ENCODE measurements at places on chromosomes 5 and 9.

DNA sequence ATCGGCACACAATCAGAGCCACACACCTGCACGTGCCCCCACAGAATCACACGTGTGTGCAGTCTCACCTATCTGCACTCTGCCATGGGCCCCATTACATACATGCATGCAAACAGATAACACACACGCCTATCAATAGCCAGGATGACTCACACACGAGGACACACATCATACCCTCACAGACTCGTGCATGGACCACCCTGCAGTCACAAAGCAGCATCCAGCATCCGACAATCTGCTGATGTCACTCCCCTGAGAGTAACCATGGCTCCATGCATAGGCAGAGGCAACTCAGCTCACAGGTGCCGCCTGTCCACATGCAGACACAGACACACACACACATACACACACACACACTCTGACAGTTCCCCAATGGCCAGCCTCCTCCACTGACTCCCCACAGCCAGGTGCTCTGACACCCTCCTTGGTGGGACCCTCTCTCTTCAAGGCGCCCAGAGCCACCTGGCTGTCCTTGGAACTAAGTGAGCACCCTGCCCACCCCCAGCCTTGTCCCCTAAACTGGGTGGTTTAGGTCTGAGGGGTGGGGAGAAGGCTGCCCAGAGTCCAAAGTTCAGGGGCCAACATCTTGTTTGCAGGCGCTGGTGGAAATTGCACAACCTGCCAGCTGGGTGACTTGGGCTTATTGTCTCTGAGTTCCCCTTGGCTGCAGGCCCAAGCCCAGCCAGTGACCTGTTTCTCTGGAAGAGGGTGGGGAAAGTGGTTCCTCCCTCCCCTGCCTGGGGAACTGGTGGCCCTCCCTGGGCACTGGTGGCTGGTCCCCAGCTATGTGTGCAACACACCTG, 34.6 kb upstream of the NEK6 start:
- DNase-seq: no peak

- DNase-seq: no peak
Observed at GRCh38 chr5:74433896-74434829, 206.4 kb downstream of the ENC1 start.

DNA sequence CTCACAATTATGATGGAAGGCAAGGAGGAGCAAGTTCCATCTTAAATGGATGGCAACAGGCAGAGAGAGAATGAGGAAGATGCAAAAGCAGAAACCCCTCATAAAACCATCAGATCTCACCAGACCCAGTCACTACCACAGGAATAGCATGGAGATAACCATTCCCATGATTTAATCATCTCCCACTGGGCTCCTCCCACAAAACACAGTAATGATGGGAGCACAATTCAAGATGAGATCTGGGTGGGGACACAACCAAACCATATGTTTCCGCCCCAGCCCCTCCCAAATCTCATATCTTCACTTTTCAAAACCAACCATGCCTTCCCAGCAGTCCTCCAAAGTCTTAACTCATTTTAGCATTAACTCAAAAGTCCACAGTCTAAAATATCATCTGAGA, 304.0 kb downstream of the TUSC1 start:
- no peak for DNase-seq

GRCh38 chr9:18366184-18366583, 107.8 kb upstream of the ADAMTSL1 start:
- DNase-seq: no peak

DNA sequence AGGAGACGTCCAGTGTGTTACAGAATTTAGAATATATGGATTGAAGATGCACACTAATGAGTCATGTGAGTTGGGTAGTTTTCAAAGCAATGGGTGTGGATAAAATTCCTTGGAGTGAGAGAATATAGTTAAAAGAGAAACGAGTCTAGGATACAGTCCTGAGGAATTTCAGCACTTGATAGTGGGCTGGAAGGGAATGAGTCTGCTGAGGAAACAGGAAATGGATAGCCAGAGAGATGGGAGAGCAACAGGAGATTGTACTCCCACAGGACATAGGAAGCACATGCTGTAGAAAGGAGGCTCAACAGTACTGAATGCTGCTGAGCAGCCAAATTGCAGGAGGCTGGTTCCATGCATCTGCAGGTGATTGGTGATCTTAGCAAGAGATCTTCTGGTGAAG, 68.1 kb downstream of the FBN2 start:
- no peak for DNase-seq

GRCh38 chr5:172877466-172878260, 43.6 kb downstream of the ERGIC1 start:
- DNase-seq: no peak

- no peak for DNase-seq
Observed at GRCh38 chr9:617445-618085, 223.9 kb upstream of the DMRT1 start.

DNA sequence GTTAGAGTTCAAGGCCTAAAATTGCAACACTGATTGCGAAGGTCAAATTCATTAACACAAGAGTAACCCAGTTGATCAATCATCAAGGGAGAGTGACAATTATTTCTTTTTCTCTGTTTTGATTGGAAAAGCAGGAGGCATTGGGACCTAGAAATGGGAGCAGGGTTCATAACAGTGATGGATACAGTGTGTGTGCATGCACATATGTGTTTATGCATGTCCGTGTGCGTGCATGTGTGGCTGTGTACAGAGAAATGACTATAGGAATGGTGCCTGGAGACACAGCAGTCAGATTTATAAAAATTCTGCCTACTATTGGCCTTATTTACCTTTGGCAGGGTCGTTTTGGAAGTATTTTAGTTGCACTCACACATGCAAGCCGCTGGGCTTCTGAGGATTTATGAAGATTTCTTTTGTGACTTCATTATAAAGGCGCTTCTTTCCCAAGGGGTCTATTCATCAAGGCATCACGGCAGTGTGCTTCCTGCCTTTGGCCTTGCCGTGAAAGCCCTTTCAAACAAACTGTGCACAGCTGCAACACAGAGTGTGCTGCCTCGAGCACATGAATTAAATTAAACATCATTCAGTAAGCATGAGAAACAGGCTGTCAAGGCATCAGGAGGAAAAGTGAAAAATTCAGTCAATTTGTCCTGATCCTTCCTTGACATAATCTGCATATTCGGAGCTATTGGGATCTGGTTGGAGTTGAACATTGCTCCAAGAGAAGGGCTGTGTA, 122.8 kb upstream of the PUM3 start:
- no peak for DNase-seq

GRCh38 chr9:125651576-125652232, 55.3 kb downstream of the MAPKAP1 start:
- no peak for DNase-seq

GRCh38 chr5:6742081-6742758, 29.0 kb downstream of the TENT4A start:
- DNase-seq: no peak

DNA sequence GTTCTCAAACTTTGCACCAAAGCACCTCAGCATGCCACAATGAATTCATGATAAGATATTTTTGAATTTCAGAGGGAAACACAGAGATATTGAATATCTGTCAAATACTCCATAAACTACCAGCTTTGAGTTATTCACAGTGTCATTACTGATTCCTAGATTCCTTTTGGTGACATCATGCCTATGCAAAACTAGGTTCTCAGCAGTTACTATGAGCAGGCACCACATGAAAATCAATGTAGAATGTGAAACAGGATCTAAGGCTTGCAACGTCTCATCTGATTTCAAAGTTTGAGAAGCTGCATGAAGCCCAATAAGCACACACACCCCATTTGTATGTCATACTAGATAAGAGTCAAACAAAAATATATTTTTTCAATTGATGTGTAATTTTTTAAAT, 426.5 kb downstream of the NR2F1-AS1 start:
- no peak for DNase-seq

GRCh38 chr5:62149879-62150278, 156.1 kb upstream of the KIF2A start:
- DNase-seq: no peak

DNA sequence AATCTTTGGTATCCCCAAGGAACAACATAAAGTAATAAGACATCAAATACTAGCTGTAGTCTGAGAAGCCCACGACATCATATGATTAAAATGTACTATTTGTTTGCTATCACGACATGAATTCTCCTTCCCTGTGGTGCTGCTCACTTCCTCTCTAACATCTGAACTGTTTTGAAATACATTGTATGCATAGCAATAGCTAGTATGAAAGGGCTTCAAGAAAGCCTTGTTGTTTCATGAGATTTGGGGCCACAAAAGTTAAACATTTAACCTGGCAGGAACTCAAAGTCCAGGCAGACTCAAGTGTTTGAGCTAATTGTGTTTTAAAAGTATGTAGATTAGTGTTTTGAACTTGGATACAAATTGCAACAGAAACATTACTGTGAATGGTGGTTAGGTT, 237.4 kb upstream of the PTGER4 start:
- DNase-seq: no peak

DNA sequence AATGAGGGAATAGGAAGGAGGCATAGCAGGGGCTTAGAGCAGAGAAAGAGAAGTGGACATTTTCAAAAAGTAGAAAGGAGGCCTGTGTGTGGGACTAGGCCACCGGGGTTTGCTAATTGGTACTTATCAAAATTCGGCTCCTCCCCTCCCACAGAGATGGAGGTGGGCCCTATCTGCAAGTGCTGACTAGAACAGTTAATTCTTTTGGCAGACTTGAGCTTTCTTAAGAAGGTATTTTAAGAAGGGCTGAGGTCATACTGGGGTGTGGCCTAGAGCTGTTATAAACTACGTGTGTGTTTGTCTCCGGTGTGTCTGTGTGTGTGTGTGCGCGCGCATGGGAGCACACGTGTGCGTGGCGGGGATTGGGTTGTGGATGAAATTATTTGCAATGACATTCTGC, 1086.5 kb downstream of the EFNA5 start:
- no peak for DNase-seq

DNA sequence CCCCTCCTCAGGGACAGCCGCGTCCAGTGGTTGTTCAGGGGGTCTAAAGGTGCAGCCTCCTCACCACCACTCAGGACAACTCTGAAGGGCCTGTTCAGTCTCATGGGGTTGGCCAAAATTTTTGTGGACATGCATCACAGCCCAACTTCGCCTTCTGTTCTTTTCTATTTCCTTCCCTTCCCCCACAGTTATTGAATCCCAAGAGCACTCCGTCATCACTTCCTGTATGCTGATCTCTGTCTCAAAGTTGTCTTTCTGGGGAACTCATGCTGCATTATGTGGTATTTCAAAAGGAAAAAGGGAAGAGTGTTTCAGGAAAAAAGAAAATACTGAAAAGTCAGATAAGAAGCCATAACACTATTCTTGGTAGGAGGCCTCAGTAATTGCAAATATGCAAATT, 355.4 kb downstream of the CAAP1 start:
- DNase-seq: no peak

DNA sequence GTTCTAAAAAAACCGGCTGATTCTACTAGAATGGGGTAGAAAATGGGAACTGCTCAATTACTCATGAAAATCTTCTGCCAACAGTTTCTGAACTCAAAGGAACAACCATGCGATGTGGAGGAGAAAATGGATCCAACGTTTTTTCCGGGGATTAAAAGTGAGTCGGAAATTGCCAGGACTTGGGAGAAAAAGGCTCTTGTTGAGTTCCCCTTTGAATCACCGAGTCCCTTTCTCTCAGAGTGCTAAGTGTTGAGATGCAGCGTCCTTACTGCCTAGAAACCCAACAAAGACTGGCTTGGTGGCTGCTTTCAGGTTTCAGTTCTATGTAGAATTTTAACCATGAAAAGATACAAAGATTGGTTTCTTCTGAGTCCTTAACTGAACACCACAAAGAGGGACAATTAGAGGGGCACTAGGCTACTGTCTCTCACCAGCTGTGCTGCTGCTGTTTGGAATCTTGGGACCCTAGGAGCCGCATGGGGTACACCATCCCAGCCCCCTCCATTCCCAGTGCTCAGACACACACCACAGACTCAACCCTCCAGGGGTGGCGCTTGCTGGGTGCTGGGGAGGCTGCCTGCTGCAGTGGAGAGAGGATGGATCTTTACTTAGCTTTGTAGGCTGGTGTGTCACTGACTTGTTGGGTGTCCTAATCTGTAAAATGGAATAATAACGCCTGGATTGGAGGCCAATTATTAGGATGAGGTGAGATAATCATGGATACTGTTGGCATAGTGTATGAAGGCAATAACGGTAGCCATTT, 21.5 kb upstream of the NEUROG1 start:
- no peak for DNase-seq

- DNase-seq: no peak
Observed at GRCh38 chr9:107742531-107743309, 253.2 kb upstream of the KLF4 start.

DNA sequence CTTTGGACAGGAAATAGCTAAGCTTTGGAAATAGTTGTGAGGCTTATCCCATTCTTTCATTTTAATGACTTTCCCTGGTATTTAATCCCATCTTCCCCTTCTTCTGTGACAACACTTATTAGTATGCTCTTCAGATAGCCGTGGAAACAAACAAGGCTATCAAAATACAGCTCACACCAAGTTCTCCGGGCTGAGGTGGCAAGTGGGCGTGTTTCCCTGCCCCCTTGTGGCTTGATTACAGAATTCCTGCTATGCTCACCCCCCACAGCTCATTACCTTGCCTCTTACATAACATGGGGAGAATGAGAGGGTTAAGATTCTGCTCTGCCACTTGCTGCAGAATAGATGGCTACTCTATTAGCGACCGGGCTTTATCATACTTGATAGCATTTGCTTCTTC, 437.1 kb upstream of the TLE4 start:
- no peak for DNase-seq

DNA sequence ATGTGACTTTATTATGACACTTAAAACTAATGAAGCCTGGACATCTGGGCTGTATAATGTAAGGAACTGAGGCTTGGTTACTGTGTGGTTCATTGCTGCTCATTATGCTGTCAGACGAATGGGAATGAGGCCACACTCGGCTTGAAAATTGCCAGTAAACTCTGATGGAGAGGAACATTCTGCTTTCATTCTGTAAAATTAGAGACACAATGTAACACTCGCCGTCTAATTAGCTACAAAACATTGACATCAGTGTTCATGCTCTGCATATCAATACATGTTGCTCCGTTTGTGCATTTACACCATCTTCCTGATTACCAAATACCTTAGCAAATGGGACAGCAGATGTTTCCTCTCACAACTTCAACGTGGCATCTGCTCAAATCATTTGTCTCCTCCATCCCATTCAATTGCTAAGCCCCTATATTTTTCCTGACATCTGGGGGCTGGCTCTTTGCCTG, 133.0 kb downstream of the SLC28A3 start:
- no peak for DNase-seq

Measured in stimulated activated CD4-positive, alpha-beta T cell treated with anti-CD3 and anti-CD28 coated beads, Interleukin-2, amount 100 ng/mL, for 24 hours (primary cell).